ENCODE measurements at places on chromosomes 7 and 10.

DNA sequence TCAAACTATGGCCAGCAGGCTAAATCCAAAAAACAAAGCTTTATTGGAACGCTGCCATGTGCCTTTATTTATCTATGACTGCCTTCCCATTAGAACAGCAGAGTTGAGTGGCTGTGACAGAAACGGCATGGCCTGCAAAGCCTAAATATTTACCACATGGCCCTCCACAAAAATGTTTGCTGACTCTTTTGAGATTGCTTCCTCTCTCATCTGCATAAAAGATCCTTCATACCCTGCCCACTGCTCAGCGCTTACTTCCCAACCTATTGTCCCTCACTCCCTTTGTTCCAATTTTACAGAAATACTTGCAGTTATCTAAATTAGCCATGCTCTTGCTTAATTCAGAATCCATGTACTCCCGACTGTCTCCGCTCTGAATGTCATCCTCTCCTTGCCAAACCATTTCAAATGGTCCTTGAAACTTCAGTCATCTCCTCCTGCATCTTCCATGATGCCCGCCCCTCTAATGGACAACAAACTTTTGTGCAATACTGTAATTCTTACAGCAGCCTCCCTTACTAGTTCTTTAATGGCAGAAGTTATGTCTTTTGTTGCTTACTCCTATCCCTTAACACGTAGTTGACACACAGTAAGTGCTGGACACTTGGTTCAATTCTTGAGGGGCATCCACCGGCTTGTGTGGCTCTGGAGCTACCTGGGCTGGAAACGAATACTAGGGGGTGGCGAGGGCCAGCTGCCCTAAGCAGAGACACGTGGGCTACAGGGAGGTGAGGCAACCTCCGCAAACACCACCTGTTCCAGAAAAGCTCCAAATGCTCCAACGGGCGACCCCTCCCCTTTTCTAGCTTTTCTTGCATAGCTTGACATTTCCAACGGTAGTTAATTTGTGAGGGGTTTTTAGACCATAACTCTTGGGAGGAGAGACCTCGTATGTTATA, 832 bp downstream of the XRCC2 start:
- DNase-seq: no peak

- DNase-seq: no peak
Measured at GRCh38 chr7:90563286-90563685, 32.8 kb upstream of the CDK14 start.

DNA sequence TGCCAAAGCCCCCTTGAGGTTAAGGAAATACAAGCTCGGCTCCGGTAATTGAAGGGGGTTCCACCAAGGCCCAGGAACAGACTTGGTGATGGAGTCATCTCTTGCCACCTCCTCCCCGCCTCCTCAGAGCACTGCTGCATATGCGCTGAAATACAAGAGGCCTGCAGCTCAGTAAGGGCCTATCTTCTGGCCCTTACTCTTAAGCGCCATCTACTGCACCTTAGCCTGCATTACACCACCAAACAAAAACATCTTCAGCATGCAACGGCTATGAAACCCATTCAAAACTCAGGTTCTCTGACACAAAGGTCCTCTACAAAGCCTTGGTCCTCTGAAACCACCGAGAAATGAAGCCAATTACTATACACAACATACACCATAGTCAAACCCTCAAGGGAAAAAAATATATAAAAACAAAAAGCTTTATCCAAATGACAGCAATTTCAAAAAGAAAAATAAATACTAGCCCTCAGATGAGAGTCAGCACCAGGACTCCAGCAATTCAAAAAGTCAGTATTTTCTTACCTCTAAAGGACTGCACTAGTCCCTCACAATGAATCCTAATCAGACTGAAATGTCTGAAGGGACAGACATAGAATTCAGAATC, 176.8 kb upstream of the TBX20 start:
- DNase-seq: no peak

- DNase-seq: peak; percentile 25
Measured at GRCh38 chr10:51034769-51035168, 39.5 kb upstream of the PRKG1 start.

- no peak for DNase-seq
Measured at GRCh38 chr10:16195178-16195769, 241.5 kb upstream of the PTER start.

DNA sequence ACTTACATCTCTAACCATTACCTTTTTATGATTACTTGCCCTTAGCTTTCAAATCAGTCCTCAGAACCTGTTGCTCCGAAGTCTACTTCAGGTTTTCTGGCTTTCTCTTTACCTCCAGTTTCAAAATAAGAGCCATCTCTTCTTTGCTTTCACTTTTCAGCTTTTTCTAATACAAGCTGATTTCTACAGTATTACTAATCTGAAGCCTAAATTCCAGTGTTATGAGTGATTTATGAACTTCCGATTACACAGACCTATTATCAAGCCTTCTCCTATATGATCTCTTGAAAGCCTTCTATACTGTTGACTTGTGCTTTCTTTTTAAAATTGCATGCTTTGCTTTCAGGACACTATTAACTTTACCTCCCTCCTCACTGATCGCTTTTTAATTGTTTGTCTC, 1307.8 kb upstream of the CELF2 start:
- no peak for DNase-seq

- peak; percentile 80 for DNase-seq
Measured at GRCh38 chr10:73886085-73886529, 11.8 kb upstream of the CAMK2G start.

- no peak for DNase-seq
Measured at GRCh38 chr10:57776688-57777432, 490.8 kb downstream of the IPMK start.

DNA sequence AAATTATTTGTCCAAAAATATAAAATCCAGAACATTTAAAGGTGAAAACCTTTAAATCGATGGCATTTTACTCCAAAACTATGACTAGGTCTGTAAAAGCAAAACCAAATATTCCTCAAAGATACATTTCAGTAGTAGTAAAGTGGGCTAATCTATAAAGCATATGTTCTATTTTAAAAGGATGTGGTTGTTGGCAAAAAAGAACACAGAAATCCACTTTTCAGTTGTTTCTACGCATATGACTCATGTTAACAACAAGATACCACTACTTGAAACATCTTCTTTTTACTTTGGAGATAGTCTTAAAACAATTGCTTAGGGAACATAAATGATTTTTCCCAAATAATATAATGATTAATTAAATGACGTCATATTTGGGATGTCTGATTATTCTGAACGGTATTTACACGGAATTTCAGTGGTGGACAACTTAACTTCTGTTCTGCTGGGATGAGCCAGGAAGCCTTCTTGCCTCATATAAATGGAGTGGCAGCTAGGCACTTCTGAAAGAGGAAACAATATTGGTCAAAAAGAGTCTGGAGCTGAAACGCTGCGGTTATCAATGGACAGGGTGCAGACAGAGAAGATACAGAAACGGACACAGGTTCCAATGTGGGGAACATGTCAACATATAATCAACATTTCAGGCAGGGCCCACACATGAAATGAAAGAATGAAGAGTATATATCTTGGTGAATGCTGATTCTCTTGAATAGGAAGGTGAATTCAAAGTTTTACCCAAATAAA, 78.5 kb downstream of the ETV1 start:
- DNase-seq: no peak

- no peak for DNase-seq
Measured at GRCh38 chr10:105990529-105990928, 1174.0 kb downstream of the SORCS1 start.

DNA sequence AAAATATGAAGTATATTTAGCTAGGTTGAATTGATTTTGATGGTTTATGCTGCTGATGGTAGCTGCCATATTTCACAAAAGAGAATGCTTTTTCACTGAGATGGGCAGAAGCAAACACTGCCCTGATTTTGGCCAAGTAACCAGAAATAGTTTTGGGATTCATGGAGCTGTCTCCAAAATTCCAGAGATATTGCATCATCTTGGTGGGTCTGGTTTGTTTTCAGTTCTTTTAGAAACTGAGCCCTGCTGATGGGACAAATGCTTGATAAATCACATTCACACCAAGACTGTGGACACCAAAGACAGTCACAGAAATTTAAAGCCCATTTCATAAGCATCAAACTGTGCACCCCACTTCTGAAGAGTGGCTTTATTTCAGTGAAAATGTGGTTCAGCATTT, 140.5 kb downstream of the BICC1 start:
- DNase-seq: no peak

- DNase-seq: no peak
Measured at GRCh38 chr7:155733582-155734444, 78.5 kb downstream of the SHH start.

All from T47D (cell line).